ENCODE measurements at places on chromosomes 7 and 10.

DNA sequence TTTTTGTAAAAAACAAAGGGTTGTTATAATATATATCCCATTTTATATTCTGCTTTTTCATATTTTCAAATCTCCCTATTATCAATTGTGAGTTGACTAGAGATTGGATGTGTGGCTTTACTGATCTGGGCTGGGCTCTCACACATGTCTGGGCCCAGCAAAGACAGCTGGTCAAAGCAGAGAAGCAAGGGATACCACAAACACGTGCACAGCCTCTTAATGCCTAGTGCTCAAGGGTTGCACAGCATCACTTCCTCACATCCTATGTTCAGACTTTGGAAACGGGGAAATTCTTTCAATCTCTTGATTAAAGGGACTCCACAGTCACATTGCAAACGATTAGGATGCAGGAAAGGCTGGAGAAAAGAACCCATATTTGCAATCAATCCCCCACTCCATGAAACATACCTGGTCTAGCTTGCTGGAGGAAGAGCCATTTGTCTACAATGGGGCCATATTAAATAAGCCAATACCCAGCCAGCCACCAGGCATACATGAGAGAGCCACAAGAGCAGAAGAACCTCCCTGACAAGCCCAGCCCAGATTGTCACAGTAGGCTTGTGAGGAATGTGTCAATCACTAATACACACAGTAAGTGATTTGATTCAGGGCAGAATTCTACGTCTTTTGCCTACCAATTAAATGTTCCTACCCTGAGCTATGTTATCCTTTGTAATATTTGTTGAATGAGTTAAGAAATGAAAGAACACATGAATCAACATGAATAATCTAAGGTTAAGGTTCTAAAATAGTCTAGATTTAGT is 431.2 kb downstream of the TNS3 start:
- no peak for DNase-seq

GRCh38 chr7:35467456-35467978 is 213.6 kb upstream of the TBX20 start:
- DNase-seq, result no peak

DNA sequence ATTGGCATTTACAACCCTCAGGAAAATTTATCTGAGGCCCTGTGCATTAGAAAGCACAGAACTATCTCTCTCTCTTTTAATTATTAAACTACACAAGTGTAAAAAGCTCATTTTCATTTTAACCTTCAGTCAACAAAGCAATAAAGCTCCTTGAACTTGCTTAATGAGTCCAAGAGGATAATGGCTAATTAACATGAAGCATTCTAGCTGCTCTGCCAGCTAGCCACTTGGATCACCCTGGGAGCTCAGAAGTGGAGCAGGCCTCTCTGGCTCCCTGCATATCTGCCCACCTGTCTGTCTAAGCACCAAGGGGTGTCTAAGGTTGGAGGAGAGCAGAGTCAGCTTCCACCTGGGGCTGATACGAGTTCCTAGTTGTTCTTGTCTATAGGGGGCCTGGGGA is 56.0 kb upstream of the SLC35G1 start:
- no peak for DNase-seq

GRCh38 chr7:45897042-45897690 is 8.9 kb downstream of the IGFBP1 start:
- no peak for DNase-seq

GRCh38 chr10:79430936-79431335 is 14.5 kb downstream of the ZCCHC24 start:
- no peak for DNase-seq

DNA sequence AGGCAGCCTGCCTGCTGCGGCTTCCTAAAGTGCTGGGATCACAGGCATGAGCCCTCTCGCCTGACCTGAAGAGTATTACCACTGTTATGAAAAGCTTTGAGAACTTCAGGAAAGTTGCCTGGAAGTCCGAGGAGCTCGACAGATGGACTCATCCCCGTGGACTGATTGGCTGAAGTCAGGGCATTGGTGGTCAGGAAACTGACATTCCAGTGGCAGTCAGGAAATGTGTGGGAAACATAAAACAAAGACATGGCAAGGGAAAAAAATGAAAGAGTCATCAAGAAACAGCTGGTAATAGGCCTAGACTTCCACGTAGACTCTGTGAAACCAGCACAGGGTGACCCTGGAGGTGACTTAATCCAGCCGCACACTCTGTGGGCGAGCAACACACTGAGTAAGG is 123.3 kb downstream of the CDH23 start:
- DNase-seq, result no peak

- no peak for DNase-seq
Measured at GRCh38 chr7:107072133-107072532, 27.6 kb downstream of the PRKAR2B start.

GRCh38 chr7:102912742-102913141 is at the start of gene LRRC17:
Gene LRRC17 (plus strand): TSS chr7:102913000. CDS start chr7:102933914, 20,914 bp downstream.
- DNase-seq, result no peak

DNA sequence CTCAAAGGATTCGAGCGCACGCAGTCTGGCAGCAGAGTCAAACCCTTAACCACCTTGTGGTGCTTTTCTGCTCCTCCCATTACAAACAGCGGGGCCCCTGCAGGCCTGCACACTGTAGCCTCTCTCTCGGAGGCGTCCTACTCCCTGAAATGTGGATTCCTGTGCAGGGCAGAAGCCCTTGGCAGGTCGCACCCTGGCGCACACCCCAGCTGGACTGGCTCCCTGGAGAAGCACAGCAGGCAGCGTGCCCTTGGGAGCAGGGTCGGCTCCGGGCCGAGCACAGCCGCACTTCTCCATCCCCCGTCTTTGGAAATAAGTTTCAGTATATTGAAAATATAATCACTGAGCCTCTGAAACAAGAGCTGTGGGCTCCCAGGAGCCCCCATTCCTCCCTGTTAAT is 144.1 kb downstream of the C10orf105 start:
- DNase-seq, result no peak

DNA sequence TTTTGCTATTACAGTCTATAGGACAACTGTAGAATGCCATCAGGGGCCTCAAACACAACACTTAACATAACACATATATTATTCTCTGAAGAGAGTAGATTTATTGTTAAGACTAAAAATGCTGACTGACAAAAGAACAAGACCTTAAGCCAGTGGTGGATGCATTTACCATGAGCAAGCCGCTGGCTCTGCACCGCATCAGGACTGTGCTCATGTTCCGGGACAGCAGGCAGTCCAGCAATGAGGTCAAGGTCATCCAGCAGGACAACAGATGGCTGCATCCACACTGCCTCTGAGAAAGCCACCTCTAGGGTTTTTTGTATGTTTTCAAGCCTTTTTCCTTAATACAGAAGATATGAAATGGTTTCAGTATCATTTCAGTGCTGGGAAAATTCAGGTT is 23.8 kb downstream of the PEX1 start:
- DNase-seq, result no peak

DNA sequence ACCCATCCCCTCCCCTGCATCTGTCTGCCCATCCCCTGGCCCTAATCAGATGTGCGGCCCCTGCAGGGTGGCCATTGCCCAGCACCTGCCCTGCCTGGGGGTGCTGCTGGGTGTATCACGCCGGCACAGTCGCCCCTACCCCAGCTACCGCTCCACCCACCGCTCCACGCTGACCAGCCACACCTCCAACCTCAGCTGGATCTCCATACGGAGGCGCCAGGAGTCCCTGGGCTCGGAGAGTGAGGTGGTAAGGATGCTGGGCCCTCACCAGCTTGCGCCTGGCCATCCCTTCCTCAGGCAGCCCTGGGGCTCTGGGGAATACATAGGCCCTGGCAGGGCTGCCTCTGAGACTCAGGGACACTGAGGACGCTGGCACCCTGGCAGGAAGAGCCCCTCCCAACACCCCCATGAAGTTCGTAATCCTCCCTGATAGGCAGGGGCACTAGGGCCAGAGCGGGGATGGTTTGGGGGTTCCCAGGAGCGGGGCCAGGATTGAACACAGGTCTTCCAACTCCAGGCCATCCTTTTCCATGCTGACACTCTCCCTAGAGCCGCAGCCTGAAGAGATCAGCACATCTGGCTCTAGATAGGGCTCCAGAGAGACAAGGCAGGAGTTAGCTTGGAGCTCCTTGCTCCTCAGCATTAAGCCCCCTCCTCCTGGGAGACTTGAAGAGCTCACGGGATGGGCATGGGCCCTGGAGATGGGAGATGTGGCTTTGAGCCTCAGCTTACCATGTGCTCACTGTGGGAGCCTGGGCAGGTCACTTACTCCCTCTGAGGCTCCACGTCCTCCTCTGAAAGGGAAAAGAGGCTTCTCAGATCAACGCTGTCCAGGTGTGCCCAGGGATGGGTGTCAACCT is 5.9 kb upstream of the LDB3 start:
- DNase-seq, result no peak

- DNase-seq, result no peak
Measured at GRCh38 chr10:26759008-26759407, 61.5 kb downstream of the PDSS1 start.

GRCh38 chr10:98106531-98106930 is 27.9 kb upstream of the R3HCC1L start:
- no peak for DNase-seq

DNA sequence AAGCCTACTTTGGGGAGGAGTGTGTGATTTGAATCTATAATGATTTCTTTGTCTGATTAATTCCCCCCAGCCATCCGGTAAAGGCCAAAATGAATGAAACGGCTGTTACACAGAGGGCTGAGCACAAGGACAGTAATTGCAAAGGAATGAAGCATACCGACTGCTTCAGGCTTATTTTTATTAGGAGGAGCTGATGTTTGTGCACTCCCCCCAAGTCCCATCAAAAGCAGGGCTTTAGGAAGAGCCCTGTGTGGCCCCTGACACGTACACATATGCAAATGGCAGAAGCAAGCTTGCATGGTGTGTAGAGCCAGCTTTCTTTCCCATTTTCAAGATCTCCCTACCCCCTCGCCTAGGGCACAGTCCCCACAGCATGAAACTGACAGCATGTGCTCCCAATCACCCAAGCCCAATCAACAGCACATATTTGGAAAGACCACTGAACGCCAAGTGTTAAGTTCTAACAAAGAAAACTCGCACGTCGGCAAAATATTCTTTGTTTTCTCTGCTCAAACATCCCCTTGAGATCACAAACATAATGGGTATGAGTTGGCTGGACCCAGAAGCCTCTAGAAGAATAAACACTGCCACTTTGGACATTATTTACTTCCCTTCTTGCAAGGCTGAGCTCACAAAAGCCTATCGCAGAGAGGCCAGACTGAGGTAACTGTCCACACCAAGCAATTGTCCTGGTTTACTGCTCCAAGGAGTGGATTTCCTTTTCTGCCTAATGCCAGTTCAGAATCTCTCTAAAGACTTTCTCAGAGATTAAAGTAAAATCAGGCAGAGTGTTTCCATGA is 143.0 kb downstream of the CUBN start:
- no peak for DNase-seq

GRCh38 chr10:1413256-1413655 is 324.1 kb downstream of the ADARB2 start:
- DNase-seq, result no peak

DNA sequence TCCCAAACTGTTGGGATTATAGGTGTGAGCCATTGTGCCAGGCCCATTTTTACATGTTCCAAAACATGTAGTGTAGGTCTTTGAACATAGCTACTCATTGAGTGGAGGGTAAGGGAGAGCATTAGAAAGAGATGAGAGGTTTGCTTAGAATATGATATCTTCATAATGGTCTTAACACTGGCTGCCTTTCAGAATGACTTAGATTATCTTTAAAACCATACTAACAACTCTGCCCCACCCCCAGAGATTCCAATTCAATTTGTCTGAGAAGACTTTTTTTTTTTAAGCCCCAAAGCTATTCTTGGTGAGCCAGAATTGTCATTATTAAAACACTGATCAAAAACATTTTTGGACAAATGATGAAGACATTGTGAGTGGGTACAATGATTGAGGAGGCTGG is 168.9 kb downstream of the PHTF2 start:
- DNase-seq, result no peak

DNA sequence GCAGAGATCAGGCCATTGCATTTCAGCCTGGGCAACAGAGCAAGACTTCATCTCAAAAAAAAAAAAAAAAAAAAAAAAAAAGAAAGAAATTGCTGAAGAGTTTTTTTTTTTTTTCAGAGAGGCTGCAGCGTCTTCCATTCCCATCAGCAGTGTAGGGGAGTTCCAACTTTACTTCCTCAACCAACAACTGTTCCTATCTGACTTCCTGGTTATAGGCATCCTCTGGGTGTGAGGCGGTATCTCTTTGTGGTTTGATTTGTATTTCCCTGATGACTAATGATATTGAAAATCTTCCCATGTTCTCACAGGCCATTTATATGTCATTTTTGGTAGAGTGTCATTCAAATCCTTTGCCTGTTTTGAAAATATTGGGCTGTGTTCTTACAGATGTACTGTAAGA is 40.2 kb downstream of the PRTFDC1 start:
- DNase-seq, result no peak

DNA sequence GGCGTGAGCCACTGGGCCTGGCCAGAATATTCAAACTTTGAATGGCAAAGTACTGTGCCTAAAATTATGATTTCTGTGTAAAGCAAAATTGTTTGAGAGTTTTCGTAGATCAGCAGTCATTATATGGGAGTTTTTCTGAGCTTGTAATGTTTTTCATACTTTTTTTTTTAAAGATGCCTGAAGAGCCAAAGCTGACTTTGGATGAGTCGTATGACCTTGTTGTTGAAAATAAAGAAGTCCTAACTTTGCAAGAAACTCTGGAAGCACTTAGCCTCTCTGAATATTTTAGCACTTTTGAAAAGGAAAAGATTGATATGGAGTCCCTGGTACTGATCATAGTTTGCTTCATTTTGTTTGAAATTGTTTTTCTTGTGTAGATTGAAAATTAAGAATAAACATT is 26.7 kb downstream of the SEC23IP start:
- no peak for DNase-seq

GRCh38 chr7:151420144-151420543 is 10.3 kb upstream of the WDR86 start:
- no peak for DNase-seq

DNA sequence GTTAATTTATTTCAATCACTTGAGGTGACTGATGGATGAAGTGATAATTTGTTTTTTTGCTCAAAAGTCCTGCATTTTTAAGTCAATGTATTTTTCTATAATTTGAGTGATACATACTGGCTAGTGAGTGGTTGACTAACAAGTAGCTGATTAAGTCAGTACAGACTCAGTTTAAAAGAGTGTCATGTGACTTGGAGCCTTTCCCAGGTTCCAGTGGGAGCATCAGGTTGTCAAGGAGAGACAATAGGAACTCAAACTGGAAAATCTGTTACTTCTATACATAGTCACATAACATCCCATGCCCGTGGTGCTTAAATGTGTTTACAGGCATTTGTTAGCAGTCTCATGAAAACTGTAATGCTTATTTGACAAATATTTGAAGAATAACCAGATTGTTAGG is 154.7 kb downstream of the ANK3 start:
- no peak for DNase-seq

GRCh38 chr7:96887426-96887825 is 117.9 kb upstream of the DLX6 start:
- no peak for DNase-seq

DNA sequence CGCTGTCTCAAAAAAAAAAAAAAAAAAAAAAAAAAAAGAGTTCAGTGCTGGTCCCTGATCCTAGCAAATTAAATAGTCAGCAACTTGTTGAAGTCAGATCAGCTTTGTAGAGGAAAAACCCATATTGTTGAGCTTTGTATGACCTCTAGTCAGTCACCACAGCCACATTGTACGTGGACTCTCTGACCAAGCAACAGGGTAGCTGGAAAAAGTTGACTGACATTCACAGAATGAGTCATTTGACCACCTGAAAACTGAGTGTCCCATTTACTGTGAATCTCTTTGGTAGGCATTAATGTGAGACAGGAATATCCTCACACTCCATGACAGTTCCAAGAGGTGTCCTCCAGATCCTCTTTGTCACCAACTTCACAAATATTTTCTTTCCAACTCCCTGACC is 371.1 kb downstream of the LRRTM3 start:
- DNase-seq, result no peak

GRCh38 chr7:38317515-38317914 is 44.1 kb upstream of the TARP start:
- no peak for DNase-seq
